ENCODE measurements at places on chromosomes 4 and X.

GRCh38 chr4:14874990-14875389 lies 127.3 kb upstream of the CPEB2 start:
- DNase-seq = no peak

- DNase-seq = no peak
Measured at GRCh38 chr4:76779740-76780459, 118.0 kb downstream of the SOWAHB start.

DNA sequence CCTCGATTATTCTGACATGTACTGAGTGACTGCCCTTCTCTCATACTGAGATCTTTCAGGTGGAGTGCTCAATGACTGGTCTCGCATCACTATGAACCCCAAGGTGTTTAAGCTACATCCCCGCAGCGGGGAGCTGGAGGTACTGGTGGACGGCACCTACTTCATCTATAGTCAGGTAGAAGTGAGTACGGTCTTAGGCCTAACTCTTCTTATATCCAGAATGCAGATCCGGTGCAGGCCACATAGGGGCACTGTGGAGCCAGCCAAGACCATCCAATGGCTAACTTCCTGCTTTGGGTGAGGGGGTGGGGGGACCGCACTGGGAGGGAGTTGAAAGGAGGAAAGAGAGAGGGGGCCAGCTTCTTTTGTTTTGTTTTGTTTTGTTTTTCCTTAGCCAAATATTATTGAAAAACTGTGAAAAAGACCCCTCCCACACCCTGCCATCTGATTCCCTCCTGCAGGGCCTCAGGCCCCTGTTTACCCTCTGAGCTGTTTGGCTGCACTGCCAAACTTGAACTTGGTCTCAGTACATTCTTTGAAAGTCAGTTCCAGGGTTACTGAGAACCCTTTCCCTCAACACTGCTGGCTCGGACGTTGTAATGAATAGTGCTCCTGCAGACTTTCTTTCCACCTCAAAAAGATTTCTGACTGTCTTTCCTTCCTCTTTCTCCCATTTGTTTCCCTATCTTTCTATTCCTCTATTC lies 16.2 kb downstream of the AWAT2 start:
- no peak for DNase-seq

DNA sequence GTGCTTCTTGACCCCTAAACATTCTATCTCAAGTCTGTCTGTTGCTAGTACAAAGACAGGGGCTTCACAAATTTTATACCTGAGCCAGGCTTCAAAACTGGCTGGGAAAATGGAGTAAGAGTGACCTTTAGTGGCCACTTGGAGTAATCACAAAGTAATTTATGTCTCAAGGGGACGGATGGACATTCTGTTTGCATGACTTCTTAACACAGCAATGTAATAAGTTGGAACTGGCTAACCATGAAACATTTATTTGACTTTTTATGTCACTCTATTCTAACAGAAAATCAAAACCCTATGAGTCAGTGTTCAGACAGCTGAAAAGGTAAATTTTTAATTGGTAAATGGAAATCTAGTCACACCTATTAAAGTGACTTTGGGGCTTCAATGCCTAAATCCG lies 600.6 kb downstream of the ANKRD50 start:
- DNase-seq = no peak

- no peak for DNase-seq
Measured at GRCh38 chr4:40669504-40669903, 39.8 kb upstream of the RBM47 start.

GRCh38 chrX:10011261-10011931 lies 44.2 kb downstream of the CLDN34 start:
- no peak for DNase-seq

DNA sequence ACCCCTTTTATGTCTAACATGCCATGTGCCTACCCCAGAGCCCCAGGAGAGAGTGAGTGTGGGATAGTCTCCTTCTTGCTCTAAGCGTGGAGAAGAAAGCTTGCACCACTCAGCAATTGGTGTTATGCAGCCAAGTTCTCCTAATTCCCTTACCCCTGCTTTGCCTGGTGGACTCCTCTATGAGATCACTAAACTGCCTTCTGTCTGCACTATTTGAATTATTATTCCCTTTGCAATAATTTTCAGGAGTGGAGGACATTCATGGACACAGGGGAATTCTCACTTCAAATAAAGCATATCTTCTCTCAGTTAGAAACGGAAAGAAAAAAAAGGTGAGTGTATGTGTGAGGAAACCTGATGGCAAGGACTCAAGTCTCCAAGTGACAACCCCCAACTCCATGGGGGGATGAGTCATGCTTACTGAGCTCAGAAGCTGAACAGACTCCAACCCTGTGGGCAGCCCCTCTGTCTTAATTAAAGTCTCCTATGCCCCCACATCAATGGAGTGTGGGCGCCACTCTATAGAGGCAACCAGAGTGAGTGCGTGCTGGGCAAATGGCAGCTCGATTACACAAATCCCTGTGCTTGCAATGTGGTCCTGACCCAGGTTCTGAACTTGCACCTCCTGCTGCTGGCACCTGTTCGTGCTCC lies 381.9 kb downstream of the RAB28 start:
- DNase-seq = no peak

GRCh38 chr4:143700416-143701352 lies at the start of gene FREM3:
FREM3 (minus strand) TSS chr4:143700675; CDS start chr4:143700675, 0 bp downstream.
- no peak for DNase-seq

GRCh38 chrX:64394059-64394873 lies 986 bp downstream of the MTMR8 start:
- no peak for DNase-seq

GRCh38 chrX:102654696-102655095 lies 3.4 kb downstream of the GPRASP1 start:
- no peak for DNase-seq
